ENCODE measurements at places on chromosomes 7 and 10.

GRCh38 chr10:17633353-17633752, 10.6 kb upstream of the STAM start:
- DNase-seq: no peak

DNA sequence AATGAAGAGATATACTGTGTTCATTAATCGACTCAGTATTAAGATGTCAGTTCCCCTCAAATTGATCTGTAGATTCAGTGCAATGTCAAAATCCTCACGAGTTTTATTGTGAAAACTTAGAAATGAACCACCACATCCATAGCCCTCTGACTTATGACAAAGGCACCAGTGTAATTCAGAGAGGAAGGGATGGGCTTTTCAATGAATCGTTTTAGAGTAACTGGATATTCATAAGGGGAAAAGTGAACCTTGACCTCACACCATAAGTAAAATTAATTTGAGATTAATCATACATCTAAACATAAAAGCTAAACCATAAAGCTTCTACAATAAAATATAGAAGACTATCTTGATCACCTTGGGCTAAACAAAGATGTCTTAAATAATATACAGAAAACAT, 128.1 kb downstream of the ELFN1 start:
- DNase-seq: no peak

DNA sequence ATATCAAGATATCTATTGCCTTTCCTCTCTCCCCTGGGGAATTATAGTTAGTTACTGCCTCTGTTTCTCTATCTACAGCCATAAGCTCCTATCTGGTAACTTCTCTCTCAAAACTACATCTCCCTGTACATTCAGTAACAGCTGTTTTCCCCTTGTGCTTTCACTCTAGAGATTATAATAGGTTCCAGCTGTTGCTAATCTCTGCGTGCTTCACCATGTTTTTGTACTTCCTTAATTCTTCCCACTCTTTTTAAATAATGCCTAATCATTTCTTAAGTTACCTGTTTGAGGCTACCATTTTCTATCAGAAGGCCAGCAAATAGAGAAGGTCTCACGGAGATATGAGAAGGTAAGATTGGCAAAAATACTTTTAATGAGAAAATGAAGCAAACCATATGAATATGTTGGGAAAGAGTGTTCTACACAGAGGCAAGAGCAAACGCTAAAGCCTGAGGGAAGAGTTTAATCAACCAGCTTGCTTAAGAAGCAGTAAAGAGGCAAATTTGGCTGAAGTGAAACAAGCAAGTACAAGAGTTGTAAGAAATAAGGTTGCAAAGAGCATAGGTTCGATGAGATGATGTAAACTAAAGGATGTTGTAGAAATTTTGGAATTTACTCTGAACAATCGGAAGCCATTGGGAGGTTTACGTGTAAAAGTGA, 101.9 kb upstream of the HGF start:
- no peak for DNase-seq

DNA sequence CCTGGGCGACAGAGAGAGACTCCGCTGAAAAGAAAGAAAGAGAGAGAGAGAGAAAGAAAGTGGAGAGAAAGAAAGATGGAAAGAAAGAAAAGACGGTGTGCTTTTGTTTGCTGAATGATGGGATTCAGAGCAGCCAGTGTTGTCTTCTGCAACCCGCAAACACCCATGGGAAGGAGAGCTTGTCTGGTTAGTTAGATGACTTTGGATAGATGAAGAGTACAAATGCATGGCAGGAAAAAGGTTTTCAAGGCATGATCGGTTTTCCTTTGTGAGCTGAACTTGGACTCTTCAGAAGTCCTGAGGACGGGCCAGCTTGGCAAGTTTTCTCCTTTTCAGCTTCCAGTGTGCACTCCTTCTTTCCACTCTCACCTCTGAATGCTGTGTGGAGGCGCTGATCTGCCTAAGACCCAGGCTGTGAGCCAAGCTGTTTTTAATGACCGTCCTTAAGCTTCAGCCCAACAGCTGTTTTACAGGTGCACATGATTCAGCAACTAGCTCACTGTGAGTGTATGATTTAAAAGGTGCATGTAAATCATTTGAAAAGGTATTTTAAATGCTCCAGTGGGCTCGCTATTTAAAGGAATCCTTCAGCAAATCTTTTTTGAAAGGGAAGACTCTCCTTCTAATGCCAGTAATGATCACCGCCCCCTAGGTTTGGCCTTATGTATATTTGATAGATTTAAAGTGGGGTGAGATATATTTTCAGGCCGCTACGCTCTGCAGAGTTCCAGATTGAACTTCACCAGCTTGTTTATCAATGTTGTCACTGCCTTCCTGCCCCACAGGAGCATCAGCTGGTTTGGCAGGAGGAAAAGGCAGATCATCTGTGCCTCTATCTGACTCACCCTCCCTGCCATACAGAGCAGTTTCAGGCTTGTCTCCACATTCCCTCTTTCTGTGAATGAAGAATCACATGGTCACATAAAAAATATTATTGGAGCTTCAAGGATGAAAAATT, 115.0 kb downstream of the PLXDC2 start:
- DNase-seq: no peak

DNA sequence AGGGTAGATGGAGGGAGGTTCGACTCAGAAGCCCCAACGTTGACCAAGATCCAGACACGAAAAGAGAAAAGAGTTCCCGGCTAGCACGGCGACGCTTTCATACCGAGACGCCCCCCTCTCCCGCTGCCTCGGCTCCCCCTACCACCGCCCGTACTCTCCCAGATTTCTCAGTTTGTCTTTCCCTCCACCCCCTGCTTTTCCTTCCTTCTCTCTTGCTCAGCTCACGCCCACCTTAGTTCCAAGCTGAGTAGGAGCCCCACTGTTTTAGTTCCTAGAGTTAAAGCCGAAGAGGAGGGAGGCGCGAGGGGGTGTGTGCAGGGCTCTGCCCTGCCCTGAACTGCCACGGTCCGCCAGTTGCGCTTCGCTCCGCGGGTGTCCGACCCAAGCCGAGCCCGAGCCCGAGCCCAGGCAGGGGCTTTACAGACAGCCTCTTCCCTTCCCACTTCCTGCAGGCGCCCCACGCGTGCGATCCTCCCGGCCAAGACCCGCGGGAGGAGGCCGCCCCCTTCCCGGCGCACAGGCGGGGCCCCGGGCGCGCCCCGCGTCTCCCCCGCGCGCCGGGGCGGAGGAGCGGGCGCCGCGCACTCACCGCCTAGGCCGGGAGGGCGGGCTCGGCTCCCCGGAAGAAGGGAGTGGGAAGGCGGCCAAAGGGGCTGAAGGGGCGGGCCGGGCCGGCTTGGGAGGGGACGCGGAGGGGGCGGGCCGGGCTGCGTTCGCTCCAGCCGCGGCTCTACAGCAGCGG, at the start of gene EPHB6:
EPHB6 (plus strand) TSS at position 705 of the 742 bp plus-strand sequence. CDS start 8,152 bp downstream, outside the sequence.
- no peak for DNase-seq

DNA sequence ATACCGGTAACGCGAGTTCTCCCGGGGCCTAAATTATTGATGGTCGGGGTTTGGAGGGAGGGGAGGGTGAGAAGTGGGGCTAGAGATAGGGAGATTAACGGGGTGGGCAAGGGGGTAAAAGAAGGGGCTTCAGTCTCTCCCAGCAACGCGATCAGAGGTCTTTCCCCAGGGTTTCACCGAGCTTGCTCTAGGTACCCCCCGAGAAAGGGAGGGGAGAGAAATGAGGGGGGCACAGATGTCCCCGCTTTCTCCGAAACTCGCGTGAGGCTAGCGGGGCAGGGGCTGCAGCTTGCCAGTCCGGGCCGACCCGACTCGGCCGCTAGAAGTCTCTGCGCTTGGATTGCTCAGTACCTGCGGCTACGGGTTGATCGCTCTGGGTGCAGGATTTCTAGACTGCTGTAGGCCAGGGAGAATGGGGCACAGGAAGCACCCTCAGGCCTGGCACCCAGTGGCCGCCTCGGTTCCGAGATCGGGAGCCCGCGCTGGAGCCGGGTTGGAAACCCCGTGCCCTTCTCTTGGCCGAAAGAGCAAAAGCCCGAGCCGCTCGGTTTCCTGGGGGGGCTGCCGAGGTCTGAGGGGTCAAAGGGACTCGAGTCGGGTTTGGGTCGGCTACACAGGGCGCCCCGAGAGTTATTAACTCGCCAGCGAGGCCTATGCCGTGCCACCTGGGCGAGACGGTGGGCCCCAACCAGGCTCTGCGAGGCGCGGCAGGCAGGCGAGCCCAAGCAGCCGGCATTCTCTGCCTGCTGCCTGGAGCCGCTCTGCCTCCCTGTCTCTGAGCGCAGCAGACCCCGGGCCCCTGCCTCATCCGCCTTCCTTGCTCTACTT, 3.1 kb downstream of the PAX2 start:
- DNase-seq: no peak

GRCh38 chr10:60495338-60496055, 105.8 kb upstream of the ANK3 start:
- no peak for DNase-seq
